ENCODE measurements at places on chromosomes 4 and X.

GRCh38 chrX:41561045-41561444 is 113.9 kb downstream of the NYX start:
- DNase-seq = no peak

GRCh38 chrX:94662689-94663088 is 988.7 kb downstream of the FAM133A start:
- no peak for DNase-seq

- no peak for DNase-seq
Observed at GRCh38 chrX:123185721-123186120, 1.6 kb downstream of the GRIA3 start.

- DNase-seq = no peak
Observed at GRCh38 chr4:105875233-105875632, 20.0 kb upstream of the NPNT start.

- no peak for DNase-seq
Observed at GRCh38 chr4:164204434-164204833, 549.5 kb upstream of the SMIM31 start.

DNA sequence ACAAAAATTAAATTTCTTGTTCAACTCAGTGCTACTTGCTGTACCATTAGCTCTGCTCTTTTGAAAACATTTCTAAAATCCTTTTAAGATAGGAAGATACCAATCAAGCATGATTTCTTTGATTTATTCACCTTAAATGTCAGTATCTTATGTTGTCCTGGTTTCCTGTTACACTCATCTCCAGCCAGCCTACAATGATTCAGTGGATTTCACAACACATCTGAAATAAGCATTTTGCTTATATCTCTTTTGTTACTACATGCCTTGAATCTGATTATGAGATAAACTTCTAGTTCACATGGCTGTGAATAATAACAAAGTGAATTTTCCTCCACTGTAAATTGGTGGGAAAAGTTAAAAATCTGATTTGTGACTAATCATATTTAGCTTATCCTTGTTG is 112.5 kb upstream of the BMP3 start:
- no peak for DNase-seq

GRCh38 chrX:109345856-109346255 is 136.0 kb downstream of the GUCY2F start:
- DNase-seq = no peak

DNA sequence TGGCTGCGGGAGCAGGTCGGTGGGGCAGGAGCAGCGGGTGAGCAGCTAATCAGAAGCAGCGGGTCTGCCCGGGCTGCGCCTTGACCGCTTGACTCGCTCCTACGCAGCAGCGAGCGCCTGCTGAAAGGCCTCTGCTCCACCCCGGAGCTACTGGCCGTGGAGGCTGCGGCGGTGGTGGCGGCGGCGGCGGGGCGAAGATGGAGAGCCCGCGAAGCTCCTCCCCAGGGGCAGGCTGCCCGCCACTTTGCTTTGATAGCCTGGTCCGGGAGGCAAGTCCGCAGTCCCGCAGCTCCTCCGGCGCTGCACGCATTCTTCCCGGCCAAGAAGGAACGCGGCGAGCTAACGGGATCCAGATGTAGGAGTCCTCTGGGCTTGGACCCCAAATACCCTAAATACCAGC is 36.7 kb downstream of the PJA1 start:
- DNase-seq = no peak

DNA sequence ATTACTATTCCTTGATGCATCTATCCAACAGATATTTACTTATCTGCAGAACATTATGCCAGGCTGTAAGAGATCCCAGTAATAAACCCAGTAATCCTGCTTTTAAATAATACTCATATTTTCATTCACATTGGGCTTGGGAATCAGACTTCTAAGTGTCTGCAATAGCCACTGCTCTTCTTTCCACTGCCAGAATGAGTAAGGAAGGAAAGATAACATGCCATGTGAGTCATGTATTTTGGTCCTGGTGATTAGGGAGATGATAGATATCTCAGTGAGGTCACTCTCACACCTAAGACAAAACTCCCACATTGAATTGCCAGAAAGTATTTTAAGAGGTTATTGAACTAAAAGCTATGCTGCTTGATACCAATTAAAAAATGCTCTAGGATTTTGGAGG is 13.9 kb upstream of the HEPH start:
- DNase-seq = no peak

DNA sequence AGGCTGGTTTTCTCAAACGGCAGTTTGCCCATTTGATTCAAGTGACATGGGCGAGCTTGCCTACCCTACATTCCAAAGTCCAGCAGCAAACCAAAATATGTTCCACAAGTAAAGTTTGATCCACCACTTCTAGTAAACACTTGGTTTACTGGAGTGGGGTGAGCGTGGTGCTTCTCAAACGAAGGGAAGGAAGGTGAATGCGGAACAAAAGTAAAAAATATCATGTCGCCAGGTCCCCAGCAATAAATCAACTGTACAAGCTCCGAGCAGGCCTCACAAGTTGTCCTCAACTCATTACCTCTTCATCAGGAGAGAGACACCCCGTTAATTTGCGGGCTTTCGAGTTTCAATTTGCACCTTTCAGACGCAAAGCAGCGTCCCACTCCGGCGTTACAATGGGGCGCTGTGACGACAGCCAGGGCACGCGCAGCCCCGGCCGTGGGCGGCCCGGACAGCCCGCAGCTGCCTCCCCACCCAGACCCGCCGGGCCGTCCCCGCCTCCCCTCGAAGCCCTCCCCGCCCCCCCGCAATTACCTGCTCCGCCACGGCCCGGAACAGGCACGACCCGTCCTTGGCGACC is 1.0 kb downstream of the OTUD4 start:
- peak; percentile 77 for DNase-seq

GRCh38 chr4:159178151-159178546 is 75.3 kb downstream of the RAPGEF2 start:
- DNase-seq = no peak

GRCh38 chr4:118740869-118741268 is 55.7 kb downstream of the METTL14 start:
- peak; percentile 60 for DNase-seq

- DNase-seq = no peak
Observed at GRCh38 chr4:94371290-94371689, 28.7 kb upstream of the HPGDS start.

DNA sequence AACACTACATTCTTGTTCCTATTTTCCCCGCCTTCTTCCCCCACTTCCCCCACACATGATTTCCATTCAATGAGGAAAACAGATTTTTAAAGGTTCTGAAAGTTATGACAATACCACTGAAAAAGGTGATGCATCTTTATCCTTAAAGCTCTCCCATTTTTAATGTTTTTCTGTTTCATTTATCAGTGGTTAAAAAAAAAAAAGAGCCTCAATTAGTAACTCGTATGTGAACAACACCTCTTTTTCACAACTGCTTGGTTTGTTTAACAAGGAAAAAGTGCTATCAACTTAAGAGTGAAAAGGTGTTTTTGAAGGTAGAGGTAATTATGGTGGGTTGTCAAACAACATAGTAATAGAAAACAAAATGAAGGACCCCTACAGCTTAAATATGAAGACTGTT is 8.2 kb upstream of the CAMK2D start:
- DNase-seq = no peak

DNA sequence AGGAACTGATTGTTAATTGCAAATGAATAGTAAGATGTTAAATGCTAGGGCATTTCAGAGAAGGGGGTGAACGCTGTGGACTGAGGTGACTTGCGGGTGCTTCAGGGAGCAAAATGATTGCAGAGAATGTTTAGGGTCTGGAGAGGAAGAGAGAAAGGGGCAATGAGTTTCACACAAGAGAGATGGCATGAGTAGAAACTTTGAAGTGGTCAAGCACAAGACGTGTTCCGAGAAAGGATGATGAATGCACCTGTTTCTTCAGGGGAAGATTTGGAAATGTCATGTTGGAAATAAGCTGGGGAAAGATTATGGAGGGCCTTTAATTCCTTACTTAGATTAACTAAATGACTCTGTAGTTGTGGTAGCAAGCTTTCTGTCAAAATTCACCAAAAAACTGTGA is 43.4 kb downstream of the DTHD1 start:
- no peak for DNase-seq

DNA sequence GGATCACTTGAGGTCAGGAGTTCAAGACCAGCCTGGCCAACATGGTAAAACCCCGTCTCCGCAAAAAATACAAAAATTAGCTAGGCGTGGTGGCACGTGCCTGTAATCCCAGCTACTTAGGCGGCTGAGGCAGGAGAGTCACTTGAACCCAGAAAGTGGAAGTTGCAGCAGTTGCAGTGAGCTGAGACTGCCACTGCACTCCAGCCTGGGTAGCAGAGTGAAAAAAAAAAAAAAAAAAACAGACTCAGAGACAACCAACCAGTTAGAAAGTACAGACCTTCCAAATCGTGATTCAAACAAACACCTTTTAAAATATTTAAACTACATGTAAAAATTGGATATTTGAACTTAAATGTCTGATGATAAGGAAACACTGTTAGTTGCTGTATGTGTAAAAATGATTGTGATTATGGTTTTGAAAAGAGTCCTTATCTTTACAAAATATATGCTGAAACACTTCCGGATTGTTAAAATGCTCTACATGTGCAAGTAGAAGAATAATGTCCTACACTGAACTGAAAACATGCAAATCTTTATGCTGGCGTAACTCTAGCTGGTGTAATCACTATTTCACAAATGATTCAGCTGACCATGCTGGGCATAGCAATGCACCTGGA is 37.8 kb downstream of the SH3KBP1 start:
- DNase-seq = no peak

- peak; percentile 81 for DNase-seq
Observed at GRCh38 chr4:119212964-119213606, 572 bp downstream of the USP53 start.

DNA sequence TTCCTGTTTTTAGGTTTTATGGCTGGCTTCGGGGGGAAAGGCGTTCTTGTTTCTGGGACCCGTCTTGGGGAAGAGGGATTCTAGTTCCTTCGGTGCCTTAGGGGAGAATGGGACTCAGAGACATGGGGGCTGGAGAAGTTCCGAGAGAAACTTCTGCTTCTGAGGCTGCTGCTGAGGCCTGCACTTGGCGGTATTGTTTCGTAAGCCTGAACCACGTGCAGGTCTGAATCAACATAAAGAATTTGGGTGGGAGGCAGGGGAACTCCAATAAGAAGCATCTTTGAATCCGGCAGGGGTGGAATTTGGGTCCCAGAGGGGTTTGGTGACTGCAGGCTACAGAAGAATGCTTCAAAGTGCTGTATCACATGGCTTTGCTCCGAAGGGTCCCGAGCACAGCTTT is 15.1 kb downstream of the XG start:
- DNase-seq = no peak

GRCh38 chr4:170662250-170662649 is 572.5 kb upstream of the AADAT start:
- no peak for DNase-seq

DNA sequence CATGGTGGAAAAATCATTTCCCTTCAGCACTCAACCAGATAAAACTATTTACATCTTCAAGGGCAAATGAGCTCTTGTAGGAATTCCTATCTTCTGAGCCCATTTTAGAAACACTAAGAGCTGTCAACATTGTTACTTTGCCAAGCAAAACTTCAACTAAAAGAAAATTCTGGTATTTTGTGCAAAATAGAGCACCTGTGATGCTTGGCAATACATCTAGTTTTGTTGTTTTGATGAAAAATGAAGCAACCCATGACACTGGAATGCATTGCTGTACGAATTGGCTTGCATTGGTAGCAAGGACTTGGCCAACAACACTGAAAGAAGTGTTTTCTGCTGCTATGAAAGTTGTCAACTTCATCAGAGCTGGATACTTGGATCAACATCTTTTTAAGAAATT is 194.4 kb downstream of the COX18 start:
- no peak for DNase-seq

- DNase-seq = no peak
Observed at GRCh38 chrX:42497356-42497755, 280.6 kb downstream of the PPP1R2C start.

DNA sequence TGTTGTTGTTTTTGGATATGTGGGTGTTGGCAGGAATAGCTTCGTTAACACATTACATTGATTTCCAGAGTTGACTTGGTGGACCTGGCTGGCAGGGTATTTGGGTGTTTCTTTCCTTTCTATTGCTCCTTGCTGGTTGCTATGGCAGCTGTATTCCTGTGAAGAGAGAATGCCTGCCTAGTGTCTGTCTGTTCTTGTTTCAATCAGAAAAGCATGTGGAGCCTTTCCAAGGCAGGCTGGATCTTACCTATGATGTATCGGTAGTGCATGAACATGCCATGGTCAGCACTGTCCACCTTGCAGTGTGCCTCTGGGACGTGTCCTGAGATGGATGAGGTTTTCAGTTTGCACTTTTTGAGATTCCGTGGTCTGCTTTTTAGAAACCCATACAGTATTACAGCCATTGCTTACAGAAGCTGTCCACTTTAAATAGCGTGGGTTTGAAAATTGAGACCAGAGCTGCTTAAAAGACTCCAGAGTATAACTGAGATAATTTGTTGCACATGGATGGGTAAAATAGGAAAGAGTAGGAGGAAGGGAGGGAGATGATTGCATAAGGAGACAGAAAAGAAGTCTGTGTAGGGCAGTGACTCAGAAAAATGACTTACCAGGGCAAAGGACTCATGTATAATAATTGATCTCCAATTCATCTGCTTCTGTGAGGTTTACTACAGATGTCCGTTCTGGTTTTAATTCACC is 20.0 kb upstream of the AADAT start:
- DNase-seq = no peak

Data from hematopoietic multipotent progenitor cell treated with erythropoietin and hydrocortisone succinate and interleukin-3 and kit ligand, for 17 days (in vitro differentiated cells).